ENCODE measurements at places on chromosomes 2 and 18.
A peak's percentile ranks its signal among the peaks of the same experiment; 100 is the strongest.

DNA sequence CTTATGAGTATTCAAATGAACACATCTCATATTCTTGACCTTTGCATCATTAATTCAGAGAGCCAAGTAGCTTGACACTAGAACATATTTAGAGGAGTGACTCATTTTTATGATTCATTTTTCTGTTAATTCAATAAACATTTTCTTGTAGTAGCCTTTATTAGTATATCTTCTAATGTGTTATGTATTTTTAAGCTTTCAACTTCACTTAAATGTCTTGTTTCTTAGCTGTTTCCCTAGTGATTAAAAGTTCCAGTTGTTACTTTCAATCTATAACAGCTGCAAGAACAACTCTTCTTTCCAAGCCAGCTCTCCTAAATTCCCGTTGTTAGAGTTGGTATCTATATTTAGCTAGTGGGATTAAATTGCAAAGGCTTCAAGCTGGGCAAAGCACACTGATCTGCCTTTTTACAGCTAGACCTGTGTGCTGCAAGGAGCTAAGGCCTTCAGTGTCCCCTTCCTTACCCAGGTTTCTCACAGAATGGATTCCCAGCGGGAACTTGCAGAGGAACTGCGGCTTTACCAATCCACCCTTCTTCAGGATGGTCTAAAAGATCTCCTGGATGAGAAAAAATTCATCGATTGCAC lies at the start of gene KLHL41:
Gene KLHL41 (plus strand): TSS at position 405 of the 588 bp plus-strand sequence. CDS start 77 bp downstream, at position 482.
- peak; percentile 73 for DNase-seq

GRCh38 chr2:98913916-98914712 lies 21.9 kb downstream of the CRACDL start:
- no peak for DNase-seq

GRCh38 chr2:119513832-119514231 lies 10.5 kb downstream of the SCTR start:
- DNase-seq = peak; percentile 23

DNA sequence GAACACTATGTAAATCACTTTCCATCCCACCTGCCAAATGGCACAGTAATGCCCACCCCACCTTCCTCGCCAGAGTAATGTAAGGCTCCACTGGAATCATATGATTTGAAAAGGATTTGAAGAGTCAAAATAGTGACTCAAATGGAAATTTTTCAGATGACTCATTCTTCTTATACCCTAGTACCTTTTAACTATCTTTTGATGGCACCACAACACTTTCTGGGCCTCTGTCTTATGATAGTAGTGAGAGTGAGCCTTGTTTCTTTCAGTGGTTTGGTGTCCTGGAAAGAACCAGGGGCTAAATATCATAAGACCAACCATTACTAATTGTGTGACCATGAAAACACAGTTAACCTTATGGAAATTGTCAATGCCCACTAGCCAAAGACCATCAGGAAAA lies 235.4 kb upstream of the SLC14A2 start:
- no peak for DNase-seq

- no peak for DNase-seq
These were observed 35.1 kb upstream of the ALKAL2 start for GRCh38 chr2:323035-323434.

DNA sequence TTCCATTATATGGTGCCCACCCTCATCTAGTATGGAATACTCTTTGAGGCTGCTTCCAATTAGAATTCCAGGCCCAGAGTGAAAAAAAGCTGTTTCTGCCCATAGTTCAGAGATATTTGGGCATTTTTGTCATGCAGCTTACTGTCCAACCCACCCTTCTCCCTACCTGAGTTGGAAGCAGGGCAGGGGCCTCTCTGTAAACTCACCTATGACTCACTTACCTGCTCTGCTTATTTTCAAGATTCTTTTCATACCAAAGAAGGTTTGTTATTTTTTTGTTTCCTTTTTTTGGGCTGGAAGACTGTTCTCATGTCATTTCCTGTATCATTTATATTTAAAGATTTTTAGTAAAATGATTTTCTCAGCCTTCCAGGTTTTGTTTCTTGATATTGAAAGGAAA lies 38.4 kb upstream of the PPP1R1C start:
- DNase-seq = no peak

DNA sequence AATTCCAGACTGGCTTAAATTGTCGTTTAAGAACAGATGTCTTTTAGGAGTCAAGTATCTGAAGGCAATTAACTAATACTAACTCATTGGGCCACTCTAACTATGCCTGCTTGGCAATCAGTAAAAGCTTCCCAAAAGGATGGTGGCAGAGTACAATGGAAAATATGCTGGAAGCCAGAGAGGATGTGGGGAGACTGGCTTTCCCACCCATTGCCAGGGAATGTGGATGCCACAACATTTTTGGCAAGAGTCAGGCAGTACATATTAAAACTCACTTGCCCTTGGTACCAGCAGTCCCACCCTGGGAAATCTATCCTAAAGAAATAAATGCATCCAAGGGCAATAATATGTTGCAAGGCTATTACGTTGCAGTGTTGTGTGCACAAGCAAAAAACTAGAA lies 74.0 kb upstream of the FZD7 start:
- DNase-seq = no peak

DNA sequence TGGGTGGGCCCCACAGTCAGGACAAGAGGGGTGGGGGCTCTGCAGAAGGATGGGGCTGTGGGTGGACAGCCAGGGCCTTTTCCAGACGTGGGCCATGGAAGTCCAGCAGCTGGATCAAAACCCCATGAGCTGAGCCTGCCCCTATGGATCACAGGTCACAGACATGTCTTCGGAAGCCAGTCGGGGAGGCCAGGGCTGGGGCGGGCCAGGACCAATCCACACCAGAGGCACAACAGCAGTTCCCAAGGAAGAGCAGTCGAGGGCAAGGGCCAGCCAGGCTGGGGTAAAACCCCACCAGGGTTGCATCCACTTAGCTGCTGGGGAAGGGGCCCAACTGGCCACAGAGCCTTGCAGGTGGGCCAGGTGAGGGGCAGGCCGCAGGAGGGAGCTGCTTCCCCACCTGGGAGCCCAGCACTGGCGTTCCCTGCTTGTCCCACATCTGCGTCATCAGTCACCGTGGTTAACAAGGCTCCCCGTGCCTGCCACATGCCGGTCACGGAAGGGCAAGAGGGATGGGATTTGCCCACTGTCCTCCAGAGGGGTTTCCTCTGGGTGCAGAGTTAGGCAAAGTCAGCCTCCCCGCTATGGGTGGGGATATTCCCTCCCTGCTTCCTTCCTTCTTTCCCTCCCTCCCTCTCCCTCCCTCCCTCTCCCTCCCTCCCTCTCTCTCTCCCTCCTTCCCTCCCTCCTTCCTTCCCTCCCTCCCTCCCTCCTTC lies 46.4 kb upstream of the ODC1 start:
- DNase-seq = no peak

- DNase-seq = no peak
These were observed 5.8 kb upstream of the RNU4ATAC start for GRCh38 chr2:121524685-121525425.

DNA sequence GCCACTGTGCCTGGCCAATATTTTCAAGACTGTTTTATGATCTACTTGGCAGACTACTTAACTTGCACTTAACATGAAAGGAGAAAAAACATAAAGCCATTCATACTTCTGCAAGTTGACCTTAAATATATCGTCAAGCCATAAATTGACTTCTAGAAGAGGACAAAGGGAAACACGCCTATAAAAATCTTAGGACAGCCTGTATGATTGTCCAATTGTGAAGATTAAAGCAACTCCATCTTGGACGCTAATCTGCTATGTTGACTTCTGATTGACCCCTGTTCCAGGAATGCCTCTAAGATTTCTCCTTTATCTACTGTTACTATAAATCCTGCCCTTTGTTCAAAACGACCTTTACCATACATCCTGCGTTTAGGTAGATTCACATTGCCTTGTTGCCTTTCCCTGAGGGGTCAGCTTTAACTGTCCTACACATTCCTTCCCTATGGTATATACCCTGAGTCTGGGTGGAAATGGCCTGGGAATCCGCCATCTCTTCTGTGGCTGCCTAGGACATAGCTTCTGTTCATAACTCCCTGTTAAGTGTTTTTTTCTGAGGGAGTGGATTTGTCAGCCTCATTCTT lies 40.2 kb upstream of the SLC35F5 start:
- DNase-seq = no peak

GRCh38 chr2:108946442-108946841 lies 42.6 kb downstream of the EDAR start:
- no peak for DNase-seq

GRCh38 chr18:54957996-54958395 lies 1.3 kb downstream of the CCDC68 start:
- peak; percentile 85 for DNase-seq

DNA sequence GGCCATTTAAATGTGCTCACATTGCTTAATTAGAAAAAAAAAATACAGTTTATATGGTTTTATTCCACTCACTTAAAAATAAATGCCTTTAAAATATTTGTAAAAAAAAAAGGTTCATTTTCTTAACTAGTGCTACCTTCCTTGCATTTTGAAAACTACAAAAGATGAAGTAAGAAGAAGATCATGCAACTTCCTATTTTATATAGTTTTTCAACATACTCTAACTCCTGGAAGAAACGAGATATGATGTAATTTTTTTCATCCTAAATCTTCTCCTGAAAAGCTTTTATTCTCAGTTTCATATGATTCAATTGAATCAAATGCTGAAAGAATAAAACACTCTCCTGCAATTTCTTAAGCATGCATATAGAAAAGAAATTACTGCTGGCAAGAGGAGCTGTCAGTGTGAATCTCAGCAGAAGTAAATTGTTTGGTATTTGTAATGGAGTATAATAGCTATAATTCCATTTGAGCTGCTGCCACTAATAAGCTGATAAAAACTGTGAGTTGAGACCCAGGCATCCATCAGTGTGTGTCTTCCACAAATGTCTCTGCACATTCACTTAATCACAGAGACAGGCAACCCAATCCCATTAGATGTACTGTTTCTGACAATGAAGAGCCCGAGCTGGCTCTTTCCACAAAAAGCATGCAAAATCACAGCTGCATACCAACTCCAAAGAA lies 3.7 kb downstream of the FTCDNL1 start:
- DNase-seq = no peak

GRCh38 chr18:46199515-46200147 lies 95.4 kb downstream of the HAUS1 start:
- DNase-seq = peak; percentile 70

GRCh38 chr2:118061135-118061955 lies 26.9 kb upstream of the INSIG2 start:
- peak; percentile 90 for DNase-seq

DNA sequence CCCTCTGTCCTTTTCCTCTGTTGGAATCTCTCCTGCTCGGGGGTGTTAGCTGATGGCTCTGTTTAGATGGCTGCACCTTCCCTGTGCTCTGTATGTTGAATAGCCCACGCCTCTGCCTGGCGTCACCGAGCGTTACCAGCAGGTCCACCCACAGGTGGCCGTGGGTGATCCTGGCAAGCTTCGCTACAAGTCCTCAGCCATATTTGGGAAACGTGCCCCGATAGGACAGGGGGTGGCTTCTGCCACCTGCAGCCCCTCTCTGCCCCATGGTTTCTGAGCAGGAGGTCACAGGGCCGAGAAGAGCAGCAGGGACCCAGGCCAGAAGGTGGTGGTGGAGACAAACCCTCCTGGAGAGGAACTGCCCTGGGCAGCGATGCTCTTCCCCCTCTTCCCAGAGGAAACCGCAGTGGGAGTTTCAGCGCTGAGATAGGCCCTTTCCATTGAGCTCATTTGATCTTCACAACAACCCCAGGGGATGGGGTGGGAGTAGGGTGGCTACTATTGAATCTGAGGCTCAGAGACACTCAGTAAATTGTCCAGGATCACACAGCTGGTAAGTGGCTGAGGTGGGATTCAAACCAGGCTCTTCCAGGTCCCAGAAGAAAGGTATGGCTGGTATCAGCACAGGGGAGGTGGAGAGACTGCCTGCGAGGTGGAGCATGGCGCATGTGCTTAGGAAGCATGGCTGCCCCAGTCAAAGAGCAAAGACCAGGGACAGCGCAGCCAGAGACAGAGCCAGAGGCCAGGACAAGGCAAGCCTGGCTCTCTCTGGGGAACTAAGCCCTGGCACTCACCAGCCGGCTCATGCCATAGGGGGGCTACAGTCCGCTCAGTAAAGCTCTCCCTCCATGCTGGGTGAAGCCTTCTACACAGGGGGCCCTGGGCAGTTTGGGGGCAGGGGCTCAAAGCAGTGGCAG lies 15.0 kb downstream of the NGEF start:
- no peak for DNase-seq

DNA sequence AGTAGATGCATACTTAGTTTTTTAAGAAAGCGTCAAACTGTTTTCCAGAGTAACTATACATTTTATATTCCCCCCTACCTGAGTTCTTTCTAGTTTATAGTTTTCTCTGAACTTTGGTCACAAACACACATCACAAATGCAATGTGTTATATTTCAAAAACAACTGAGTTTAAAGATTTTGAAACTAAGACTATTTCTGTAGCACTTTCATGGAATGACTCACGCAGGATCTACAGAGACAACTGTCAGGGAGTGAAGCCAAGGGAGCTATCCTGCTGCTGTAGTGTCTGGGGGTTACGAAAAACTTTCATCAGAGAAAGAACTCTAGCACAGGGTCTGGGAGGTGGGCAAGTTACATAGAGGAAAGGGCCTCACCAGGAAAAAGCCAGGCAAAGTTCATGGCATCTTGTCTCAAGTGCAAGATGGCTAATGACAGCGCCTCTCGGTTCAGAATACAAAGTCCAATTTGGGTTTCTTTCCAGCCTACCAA lies 66.8 kb downstream of the UXS1 start:
- peak; percentile 63 for DNase-seq

GRCh38 chr2:1791685-1792435 lies 47.5 kb upstream of the PXDN start:
- no peak for DNase-seq

GRCh38 chr18:49561289-49562193 lies at the start of gene LIPG:
Gene LIPG (plus strand): TSS chr18:49562057. CDS start chr18:49562309, 252 bp downstream.
- DNase-seq = peak; percentile 76

DNA sequence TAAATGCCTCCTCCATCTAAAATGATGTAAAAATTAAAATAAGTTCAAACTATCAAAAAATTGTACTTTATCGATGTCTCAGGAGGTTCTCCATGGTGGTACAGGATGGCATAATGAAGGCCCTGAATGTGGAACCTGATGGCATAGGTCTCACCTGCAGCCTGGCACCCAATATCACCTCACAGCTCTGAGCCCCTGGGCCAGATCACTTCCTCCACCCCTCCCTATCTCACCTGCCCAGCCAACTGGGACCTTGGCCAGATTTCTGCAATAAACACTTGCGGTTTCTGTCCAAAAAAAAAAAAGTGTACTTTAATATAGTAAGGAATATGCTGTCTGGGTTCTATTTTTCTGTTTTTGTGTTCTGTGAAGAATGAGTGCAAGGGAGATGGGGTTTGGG lies 6.7 kb upstream of the RBM45 start:
- no peak for DNase-seq

Measured in choroid plexus epithelial cell (primary cell).